ENCODE measurements at places on chromosomes 7 and 10.

GRCh38 chr10:86443069-86443468 is 76.5 kb upstream of the GRID1 start:
- no peak overlapping the region for H3K27ac ChIP-seq
- DNase-seq = no peak
- H3K4me3 ChIP-seq = no peak overlapping the region
- no peaks in the 10 kb centered on the region for H3K27me3 ChIP-seq
- H3K4me1 ChIP-seq = no peaks in the 10 kb centered on the region

- no peak for DNase-seq
- H3K4me3 ChIP-seq = no peak overlapping the region
- H3K27me3 ChIP-seq = no peaks in the 10 kb centered on the region
- no peak overlapping the region for H3K27ac ChIP-seq
Measured at GRCh38 chr7:41125343-41125742, 577.5 kb downstream of the INHBA start.

- no peak overlapping the region for H3K27ac ChIP-seq
- H3K4me1 ChIP-seq = no peaks in the 10 kb centered on the region
- H3K4me3 ChIP-seq = no peak overlapping the region
- H3K27me3 ChIP-seq = no peaks in the 10 kb centered on the region
- DNase-seq = no peak
- H3K36me3 ChIP-seq = no peaks in the 10 kb centered on the region
Measured at GRCh38 chr7:151012911-151013347, 11.4 kb downstream of the ATG9B start.

- H3K4me1 ChIP-seq = no peaks in the 10 kb centered on the region
- no peak for DNase-seq
- no peaks in the 10 kb centered on the region for H3K36me3 ChIP-seq
- H3K27me3 ChIP-seq = no peaks in the 10 kb centered on the region
Measured at GRCh38 chr7:107712025-107712424, 31.9 kb upstream of the CBLL1 start.

All from aorta (tissue), 5 donors.